ENCODE measurements at places on chromosomes 2 and 18.

DNA sequence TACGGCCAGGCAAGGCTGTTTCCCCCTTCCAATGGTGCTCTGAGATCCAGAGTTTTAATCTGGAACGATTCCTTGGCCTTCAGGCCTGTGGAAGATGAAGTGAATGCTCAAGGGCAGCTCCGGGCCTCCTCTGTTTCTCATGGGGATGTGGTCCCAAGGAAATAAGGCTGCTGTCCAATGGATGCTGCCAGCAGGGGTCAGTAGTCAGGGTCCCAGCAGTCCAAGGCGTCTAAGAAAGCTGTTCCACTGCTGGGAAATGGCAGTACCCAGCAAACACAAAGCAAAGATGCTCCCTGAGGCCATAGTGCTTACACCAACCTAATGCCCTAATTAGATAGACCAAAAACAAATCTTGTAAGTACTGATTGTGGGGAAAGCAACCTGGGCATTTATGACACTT lies 12.5 kb downstream of the NMS start:
- DNase-seq: no peak

DNA sequence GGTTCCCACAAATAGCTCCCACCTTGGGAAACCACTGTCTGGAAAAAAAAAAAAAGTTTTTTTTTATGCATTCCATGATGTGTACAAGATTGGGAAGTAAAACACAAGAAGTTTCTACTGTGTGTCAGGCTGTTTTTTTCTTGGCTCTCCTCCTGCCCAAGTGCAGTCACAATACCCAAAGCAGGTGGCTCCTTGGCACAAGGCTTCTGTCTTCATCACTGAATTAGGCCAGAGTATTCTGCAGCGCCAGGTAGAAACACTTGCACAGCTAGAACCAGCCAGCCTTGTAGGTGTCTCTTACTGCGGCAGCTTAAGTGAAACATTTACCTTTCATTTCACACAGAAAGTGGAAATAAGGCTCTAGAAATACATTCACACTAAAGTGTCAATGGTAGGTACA lies 23.8 kb upstream of the MAL start:
- no peak for DNase-seq

DNA sequence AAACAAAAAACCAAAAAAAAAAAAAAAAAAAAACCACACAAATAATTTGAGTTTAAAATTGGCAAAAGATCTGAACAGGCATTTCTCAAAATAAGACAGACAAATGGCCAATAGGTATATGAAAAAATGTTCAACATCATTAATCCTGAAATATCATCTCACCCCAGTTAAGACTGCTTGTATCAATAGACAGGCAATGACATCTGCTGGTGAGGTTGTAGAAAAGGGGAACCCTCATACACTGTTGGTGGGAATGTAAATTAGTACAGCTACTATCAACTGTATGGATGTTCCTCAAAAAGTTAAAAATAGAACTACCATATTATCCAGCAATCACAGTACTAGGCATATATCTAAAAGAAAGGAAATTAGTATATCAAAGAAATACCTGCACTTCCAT lies 523.1 kb downstream of the XIRP2 start:
- DNase-seq: no peak

- DNase-seq: no peak
Observed at GRCh38 chr2:54561010-54561409, 104.9 kb downstream of the SPTBN1 start.

DNA sequence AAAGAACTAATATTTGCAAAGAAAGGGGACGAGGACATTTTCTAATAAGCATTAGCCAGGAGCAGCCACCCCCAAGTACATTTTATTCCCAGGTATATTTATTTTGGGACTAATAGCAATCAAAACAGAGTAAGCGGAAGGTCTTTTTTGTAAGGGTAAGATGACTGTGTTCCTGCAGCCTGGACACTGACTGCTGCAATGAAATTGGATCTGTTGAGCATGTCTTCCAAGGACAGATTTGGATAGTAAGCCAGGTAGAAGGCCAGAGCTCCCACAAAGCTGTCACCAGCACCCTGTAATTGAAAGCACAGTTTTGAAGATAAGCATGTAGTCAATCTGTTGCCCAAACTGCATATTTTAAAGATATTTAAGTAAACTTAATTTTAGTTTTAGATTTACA lies 10.0 kb downstream of the MRPL33 start:
- no peak for DNase-seq

DNA sequence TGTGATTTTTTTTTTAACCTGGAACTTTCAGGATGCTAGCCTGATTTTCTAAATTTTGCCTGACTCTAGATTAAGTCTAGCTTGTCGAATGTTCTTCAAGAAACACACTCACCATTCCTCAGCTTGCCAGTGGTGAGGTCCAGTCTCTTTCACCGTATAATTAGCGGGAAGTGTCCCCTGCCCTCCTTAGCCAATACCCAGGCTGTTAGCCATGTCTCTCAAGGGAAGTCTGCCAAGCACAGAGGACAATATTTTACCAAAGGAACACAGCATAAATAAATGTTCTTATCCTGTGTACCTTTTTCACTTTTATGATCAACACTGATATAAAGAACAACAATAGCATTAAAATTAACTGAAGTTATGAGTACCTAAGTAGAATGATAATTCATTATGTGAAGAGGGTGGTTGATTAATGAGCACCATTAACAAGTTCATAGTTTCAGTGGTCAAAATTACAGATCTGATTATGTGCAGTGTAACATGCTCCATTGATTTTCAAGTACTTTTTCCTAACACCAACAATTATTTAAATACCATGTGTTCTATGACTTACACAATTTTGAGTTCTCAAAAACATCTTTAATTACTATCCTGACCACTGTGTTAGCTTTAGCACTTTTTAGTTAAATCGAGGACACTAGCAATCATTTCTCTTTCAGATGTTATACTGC lies 445.8 kb upstream of the RAB12 start:
- DNase-seq: no peak

DNA sequence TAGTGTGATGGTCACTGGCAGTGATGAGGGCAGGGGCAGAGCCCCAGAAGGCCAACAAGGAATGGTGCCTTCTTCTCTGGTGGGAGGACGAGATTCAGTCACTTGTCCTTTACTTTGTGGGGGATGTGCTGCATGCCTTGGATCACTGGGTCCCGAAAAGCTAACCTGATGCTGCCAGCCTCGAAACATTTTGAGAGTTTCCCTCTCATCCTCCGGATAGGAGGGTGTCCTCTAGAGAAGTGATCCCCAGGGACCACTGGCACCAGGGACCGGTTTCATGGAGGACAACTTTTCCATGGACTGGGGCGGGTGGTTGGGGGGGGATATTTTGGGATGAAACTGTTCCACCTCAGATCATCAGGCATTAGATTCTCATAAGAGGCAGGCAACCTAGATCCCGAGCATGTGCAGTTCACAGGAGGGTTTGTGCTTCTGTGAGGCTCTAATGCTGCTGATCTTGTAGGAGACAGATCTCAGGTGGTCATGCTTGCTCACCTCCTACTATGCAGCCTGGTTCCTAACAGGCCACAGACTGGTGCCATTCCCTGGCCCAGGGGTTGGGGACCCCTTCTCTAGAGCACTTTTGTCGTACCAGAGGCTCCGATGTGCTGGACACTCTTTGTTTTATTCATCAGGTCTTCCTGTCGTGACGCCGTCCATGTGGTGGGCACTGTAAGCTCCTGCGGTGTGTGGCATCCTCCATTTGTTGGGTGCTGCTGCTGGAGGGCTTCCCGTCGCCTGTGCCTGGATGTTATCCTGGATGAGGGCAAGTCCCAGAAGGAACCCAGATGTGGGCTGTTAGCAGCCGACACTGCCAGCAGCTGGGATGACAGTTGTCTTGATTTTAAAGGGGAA lies 68.5 kb upstream of the HDAC4 start:
- no peak for DNase-seq

Data from SW480 (cell line).